ENCODE measurements at places on chromosomes 13 and 19.

GRCh38 chr19:28324275-28325060, 888.5 kb downstream of the UQCRFS1 start:
- no peak for DNase-seq

DNA sequence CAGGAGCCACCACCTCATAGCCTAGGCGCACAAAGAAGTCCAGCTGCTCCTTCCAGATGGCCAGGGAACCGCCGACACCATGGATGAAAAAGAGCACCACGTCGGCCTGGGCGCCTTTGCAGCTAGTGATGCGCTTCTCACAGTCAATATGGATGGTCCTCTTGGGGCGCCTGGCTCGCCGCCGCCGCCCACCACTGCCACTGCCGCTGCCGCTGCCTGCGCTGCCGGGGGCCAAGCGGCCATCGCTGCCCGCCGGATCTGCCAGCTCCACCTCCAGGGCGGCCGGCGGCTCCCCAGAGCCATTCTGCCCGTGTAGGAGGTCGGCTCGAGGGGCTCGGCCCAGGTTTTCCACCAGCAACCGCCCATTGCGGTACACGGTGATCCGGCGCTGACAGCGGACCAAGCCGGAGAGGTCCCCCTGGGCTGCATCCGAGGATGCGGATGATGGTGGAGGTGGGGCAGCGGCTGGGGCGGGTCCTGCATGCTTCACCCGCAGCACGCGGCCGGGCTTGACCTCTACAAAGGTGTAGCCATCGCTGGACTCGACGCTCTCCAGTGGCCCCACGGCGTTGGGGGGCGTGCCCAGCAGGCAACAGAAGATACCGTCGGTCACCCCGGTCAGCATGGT, 2.1 kb downstream of the ABHD8 start:
- no peak for DNase-seq

GRCh38 chr13:46603165-46603603, 50.2 kb downstream of the LRCH1 start:
- DNase-seq: no peak

- DNase-seq: peak; percentile 48
Observed at GRCh38 chr19:11530432-11530831, 1.5 kb upstream of the ECSIT start.

- DNase-seq: peak; percentile 19
Observed at GRCh38 chr19:7637374-7638256, 705 bp downstream of the STXBP2 start.

GRCh38 chr13:32284927-32285632, 30.1 kb downstream of the ZAR1L start:
- no peak for DNase-seq

DNA sequence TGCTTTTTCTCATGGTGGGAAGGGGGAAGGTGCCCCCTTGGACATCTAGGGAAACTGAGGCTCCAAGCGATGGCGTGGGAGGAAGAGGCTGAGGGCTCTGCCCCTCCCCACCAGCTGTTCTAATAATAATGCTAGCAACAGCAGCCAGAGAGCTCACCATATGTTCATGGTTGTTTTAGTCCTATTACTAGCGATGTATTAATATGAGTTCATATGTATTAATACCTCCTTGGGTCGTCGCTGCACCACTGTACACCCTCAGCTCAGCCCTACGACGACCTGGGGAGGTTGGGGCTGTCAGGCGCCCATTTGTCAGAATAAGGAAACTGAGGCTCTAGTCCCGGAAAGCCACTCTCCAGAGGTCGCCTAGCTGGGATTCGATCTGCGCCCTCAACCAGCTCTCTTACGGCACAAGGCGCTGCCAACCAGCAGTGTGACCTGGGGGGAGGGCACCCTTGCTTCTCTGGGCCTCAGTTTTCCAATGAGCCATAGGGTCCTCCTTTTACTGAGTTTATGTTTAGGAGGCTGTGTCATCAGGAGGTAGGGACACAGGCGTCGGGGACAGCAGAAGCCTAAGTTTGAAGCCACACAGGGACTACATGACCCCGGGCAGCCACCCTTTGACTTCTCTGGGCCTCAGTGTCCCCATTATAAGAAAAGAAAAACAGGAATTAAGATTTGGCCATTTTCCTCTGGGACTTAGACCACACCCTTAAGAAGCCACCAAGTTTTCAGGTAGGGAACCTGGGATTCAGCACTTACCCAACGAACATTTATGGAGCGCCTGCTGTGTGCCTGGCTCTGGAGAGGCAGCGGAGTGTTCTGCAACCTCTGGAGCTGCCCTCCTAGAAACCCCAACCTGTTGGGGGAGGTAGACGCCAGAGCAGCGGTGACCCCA, 664 bp downstream of the MAST3 start:
- DNase-seq: no peak

Measured in activated naive CD4-positive, alpha-beta T cell treated with Interleukin-2 at 50 U/mL for 16 hours (primary cell).